Activated gamma-delta T cell (primary cell): ENCODE measurements at places on chromosomes 1 and 21.

GRCh38 chr1:57576756-57577155 is 152.9 kb upstream of the DAB1 start:
- DNase-seq: no peak

- no peak for DNase-seq
Measured at GRCh38 chr1:10834770-10835412, 38.4 kb upstream of the CASZ1 start.

DNA sequence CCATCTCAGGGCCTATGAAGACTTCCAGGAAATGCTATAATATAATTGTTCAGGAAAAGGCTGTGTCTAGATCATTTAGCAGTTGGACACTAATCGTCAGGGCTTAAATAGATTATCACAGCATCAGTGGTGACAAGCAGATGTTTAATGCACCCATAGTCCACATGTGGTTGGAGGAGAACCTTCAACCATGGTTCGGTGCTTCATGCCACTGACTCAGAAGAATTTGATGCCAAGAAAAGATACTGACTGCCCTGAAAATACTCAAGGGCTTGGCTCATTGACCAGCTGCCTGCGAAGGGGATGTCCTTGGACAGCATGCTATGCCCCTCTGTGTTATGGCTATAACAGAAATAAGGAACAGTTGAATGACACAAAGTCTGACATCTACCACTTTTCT is 175.7 kb downstream of the HHIPL2 start:
- no peak for DNase-seq

- DNase-seq: no peak
Measured at GRCh38 chr1:99705385-99705784, 59.5 kb downstream of the PALMD start.

DNA sequence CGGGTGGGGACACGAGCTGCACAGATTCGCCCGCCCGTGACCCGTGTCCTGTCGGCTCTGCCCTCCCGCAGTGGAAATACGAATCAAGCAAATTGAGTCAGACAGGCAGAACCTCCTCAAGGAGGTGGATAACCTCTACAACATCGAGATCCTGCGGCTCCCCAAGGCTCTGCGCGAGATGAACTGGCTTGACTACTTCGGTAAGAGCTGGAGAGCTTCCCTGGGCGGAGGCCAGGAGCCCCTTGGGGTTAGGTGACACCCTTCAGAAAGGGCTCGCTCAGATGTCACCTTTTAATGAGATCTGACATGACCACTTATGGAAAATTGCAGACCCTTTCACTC is 489 bp downstream of the CDCA8 start:
- DNase-seq: no peak

DNA sequence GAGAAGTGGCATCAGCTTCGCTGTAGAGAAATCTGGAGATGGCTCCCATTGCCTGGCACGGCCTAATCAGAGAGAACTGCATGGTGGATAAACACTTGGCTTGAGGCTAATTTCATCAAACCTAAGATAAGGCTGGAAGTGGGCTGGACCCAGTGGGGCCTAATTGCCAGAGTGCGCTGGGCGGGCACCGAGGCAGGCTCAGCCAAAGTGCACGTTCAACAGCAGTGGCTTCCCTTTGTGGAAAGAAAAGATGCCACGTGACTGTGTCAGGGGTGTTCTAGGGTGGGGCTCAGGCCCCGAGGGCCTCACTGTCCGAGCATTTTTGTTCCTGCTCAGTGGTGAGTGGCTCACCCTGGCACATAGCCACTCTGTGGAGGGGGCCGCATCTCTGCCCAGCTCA is 5.8 kb downstream of the PLCH2 start:
- no peak for DNase-seq

GRCh38 chr1:225911191-225912130 is 12.6 kb downstream of the PYCR2 start:
- peak; percentile 45 for DNase-seq

GRCh38 chr1:11847667-11848372 is at the start of gene NPPA:
TSS of gene NPPA (minus strand) at chr1:11847783. CDS start at chr1:11847684, 99 bp downstream.
- DNase-seq: no peak

GRCh38 chr1:170481000-170481399 is 51.0 kb upstream of the GORAB start:
- DNase-seq: no peak

DNA sequence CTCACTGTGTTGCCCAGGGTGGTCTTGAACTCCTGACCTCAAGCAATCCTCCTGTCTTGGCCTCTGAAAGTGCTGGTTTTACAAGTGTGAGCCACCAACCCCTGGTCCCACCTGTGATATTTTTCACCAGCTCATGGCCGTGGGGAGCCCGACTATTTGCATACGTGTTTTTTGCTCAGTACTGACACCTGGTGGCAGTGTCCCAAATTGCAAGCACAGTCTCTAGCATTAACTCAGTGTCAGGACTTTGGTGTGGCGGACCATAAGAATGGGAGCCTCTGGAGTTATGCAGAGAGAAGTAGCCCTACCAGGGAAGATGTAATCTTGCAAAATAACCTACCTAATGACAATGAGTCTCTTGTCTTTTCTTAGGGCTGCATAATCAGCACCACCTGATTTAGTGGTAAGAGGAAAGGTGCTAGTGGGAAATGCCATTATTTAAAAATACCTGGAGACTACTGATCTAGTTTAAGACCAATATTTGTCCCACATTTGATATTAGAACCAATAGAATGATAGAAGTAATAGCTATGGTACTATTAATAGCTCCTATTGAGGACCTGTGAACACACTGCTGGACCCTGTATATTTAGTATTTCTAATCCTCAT is 305.4 kb downstream of the DISC1 start:
- no peak for DNase-seq

DNA sequence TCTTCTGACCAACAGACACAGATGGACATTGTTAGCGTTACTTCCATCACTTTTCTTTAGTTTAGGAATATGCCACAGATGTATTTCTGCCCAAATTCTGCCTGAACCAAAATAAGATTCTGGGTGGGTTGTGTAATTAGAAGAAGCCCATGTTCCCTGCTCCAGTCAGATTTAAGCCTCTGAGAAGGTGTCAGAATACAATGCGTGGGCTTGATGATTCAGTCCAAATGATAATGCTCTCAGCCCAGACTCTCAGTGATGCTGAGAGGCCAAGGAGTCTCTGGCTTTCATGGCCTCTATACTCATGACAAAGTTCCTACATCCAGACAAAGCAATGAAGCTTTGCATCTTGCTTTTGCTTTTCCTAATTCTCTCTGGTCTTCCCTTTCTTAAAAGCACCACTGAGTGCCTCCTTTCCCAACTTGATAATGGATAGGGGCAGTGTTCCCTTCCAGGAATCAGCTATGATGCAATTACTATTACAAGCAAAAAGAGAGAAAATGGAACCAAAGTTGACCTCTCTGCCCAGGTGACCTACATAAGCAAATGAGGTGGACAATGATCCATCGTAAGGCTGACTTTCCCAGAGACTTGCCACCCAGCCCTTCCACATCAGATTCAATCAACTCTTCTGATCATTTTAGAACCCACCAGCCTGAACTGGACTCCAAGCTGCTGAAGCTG is 8.8 kb downstream of the SEC16B start:
- DNase-seq: no peak

DNA sequence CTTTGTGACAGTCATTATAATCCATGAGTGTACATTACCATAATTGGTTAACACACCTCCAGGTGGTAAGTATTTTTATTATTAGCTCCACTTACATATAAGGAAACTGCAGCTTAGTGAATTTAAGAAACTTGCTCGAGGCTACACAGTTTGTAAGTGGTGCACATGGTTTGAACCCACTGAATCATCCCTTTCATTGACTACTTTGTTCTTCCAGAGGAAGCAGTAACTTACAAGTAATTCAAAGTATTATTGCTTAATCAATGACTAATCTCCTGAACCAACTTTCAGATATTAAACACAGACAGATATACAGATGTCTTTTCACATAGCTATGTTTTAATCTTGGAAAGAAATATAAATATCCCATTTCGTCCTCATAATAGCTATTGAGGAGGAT is 18.7 kb upstream of the CLDN8 start:
- no peak for DNase-seq

- DNase-seq: no peak
Measured at GRCh38 chr1:76511558-76512179, 355.6 kb upstream of the ST6GALNAC5 start.

DNA sequence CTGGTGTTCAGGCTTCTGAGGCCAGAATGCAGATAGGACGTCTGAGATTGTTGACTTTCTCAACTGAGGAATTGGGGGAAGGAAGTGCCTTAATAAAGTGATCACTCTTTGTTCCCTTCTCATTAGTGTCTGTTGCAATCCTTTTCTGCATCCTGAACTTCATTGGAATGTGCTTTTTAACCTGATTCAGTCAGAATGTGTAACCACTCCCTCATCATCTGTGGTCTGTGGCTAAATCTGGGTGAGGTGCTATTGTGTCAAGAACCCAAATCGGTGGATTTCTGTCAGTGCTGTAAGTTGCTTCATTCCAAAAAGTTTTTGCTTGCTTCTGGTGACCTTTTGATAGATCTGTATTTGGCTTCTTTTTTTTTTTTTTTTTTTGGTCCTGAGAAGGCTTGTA is 38.2 kb downstream of the ARID1A start:
- no peak for DNase-seq

DNA sequence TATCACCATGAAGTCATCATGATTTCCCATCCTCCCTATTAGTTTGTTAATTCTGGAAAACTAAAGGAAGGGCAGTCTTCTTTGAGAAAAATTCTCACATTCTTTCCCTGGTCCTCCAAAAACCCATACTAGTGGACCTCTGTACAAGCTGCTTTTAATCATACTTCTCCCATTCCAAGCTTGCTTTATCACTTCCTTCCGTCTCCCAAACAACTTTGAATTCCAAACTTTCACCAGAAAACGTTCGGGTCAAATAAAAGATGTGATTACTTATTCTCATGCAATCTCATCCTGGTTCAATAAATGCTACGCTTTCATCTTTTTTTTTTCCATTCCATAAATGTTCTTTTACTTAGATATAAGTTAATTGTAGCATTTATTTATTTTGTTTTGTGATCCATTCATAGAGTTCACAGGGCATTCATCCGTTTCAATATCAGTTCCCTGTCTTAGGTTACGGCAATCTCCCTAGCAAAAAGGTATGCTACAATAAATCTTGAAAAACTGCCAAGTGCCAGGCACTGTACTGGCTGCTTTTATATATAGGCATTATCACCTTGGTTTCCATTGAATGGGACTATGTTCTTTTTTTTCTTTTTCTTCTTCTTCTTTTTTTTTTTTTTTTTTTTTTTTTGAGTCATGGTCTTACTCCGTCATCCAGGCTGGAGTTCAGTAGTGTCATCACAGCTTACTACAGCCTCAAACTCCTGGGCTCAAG is 100.2 kb upstream of the GREM2 start:
- DNase-seq: no peak

- no peak for DNase-seq
Measured at GRCh38 chr21:40616377-40616704, 230.6 kb downstream of the DSCAM start.

DNA sequence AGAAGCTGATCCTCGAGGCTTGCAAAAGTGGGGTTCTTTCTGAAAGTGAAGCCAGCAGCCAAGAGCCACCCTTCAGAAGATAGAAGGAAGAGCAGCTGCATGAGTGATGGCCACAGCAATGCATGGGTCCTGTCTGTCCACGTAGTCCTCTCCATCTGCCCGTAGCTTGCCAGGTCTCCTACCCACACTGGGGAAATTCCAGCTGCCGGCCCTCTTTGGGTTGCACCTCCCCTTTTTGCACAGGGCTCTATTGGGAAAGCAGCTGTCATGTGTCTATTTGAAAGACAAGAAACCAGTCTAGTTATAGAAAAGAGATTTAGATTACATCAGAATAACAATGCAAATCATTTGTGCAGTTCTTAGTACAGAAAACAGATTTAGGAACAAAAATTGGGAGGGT is 204.4 kb downstream of the GIPC2 start:
- DNase-seq: no peak
